ENCODE measurements at places on chromosomes 13 and 19.

DNA sequence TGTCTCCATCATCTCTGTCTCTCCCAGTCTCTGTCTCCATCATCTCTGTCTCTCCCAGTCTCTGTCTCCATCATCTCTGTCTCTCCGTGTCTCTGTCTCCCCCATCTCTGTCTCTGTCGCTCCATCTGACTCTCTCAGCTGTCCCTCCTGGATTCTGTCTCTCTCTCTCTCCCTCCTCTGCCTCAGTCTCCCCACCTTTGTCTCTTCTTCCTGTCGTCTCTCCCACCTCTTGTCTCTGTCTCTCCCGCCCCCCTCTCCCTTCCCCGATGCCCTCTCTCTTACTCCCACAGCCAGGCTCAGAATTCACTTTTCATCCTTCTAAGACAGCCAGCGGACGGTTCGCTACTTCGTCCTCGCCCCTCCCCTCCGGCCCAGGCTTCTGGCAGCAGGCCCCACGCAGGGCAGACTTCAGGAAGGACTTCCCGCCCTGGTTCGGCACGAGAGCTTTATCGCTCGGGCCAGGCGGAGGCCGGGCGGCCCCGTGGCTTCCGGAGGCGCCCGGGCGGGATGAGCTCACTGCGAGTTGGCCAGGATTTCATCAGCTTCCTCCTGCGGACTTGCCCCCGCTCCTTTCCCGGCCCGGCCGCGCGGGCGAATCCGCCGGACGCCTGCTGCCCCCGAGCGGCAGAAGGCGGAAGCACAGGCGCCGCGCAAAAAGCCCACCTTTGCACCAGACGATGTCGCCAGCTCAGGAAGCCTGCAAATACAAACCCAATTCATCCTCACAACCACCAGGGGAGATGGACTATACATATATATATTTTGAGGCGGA lies 12.4 kb upstream of the CCDC9 start:
- peak; percentile 95 for DNase-seq

DNA sequence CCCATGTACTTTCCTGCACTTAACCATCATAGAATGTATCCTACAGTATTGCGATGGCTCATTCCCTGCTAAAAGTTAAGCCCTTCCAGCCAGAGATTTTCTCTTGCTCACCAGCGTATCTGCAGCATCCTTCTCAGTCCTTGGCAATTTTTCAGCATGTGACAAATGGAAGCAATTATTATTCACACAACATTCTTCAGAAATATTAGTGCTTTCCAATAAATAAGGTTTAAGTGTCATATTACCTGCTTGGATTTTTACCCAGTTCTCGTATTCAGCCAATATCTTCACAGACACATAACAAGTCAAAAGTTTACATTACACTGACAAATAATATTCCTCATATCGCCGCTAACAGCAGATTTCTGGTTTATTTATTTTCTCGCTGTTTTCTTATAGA lies 82.3 kb downstream of the POU4F1 start:
- no peak for DNase-seq

DNA sequence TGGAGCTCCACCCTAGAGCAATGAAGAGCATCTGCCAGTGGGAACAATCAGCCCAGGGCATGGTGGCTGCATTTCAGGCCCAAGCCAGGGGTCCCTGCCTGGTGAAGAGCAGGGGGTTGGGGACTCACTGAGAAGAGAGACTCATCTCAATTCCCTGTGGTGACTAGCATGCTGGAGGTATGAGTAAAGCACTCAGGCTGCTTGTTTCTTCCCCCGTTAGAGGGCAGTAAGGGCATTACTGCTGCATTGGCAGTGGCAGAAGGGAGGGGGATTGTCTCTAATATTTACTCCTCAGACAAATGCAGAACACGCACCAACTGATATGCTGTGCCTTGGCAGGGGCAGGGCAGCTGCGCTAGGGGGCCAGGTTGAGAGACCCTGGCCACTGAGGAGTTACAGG lies 329.1 kb downstream of the SLITRK5 start:
- no peak for DNase-seq

DNA sequence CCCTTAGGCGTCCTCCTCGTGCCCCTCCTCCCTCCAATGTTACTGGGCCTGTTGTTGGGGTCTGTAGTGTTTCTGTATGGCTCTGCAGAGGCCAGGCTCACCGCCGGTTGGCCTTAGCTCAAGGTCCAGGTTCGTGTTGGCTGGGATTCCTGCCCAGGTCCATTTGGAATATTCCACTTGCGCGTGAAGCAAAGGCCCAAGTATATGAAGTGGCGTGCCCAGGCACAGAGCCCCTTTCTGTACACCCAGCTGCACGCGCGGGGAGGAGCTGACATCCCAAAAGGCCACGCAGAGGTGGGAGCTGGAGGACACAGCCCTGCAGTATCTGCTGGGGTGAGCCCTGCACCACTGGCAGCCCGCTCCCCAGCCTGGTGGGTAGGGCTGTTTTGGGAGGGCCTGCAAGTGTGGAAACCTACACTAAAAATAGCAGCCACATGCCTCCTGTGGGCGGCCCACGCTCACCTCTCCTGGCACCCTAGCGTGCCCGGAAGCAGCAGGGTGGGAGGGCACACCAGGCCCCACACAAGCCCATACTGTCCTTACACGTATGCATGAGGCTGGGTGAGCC lies 30.2 kb downstream of the CRTC1 start:
- no peak for DNase-seq

DNA sequence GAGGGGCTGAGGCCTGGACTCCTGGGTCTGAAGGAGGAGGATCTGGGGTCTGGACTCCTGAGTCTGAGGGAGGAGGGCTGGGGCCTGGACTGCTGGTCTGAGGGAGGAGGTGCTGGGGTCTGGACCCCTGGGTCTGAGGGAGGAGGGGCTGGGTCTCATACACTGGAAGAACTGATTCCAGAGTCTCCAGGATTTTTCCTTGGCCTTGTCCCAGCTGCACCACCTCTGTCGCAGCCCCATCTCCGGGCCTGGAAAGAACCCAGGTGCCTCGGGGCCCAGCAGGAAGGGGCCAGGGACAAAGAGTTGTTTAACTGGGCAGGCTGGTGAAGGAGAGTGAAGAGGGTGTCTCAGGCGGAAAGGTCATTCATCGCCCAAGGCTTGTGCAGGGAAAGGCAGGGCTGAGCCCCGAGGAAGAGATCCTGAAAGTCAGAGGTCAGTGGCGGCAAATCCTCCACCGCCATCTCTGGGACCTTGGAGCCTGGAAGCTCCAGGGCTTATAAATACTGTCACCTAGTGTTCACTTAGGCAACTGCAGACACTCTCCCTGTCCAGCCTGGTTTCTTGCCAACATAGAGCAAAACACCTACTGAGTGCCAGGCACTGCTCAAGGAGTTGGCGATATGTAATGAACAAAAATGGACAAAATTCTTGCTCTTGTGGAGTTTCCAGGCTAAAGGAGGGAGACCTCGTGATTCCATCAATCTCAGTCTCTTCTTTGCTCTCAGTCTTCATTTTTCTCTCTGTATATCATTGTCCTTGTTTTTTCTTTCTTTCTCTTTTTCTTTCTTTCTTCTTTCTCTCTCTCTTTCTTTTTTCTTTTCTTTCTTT lies 4.4 kb upstream of the KCNN4 start:
- peak; percentile 70 for DNase-seq

GRCh38 chr19:5718037-5718578 lies 1.8 kb downstream of the LONP1 start:
- DNase-seq, result no peak

DNA sequence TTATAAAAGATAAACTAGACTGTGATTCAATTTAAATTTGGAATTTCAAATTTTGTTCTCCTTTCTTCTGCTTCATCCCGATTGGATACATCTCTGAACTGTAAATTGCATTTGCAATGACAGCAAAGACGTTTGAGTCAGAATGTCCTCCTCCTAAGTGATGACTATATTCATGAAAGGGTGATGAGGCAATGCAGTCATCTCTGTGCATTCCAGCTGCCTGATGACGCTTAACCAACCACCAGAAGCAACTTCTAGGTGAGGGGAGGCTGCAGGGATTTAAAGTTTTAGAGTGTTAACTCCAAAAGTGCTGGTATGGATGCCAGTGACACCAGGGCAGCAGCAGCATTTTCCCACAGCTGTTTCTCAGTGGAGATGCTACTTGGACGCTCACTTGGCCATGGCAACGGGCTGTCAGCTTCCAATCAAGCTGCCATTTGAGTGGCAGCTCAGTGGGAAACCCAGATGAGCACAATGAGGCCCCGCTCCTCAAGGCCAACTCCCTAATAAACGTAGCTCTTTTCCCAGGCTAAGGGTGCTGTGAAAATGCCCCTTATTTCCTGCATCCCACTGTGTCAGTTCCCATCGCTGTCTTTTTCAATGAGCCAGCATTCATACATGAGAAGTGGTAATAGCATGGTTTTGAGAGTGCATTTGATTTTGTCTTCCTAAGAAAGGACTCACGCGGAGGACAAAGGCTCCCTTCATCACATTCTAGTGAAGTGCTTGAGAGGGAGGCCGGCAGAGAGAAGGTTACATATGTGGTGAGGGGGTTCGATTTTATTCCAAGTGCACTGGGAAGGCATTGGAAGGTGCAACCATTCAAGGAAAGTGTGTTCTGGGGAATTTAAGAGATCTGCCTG lies 45.2 kb upstream of the AMER2 start:
- no peak for DNase-seq

- no peak for DNase-seq
These were observed 12.4 kb upstream of the SIGLEC12 start for GRCh38 chr19:51513968-51514367.

DNA sequence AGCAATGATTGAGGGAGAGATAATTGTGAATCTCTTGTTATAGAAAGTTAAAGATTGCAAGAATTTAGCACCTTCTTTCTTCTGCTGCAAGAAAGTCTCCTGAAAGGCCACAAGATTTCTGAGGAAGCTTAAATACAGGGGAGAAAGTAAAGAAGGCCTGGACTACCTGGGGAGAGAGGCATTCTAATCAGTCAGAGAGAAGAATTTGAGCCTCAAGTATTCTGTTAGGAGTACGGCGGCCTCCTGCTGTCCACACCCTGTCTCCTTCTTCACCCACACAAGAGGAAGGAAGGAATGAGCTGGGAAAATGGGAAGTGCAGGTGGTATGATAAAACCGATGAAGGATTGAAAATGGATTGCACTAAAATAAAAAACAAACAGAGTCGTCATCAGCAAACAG lies 474.7 kb downstream of the DIAPH3 start:
- DNase-seq, result no peak

DNA sequence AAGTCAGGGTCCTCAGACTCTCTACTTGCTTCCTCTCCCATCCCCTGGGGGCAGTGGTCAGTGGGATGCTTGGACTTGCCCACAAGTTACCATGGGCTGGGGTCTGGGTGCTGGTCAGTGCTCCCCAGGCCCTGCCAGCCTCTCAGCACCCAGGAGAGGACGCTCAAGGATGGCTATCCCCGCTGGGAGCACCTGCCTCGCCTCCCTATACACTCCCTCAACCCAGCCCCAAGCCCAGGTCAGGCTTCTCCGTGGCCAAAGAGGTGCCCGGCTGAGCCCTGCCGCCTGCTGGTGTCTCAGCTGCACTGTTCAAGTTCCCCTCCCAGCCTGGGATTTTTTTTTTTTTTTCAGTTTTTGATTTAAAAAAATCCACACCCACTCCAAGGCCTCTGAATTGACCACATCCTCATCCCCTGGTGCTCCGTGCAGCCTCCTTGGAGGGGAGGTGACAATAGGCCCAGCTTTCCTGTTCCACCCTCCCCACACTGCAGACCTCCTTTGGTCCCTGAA lies 10.8 kb downstream of the F2RL3 start:
- DNase-seq, result peak; percentile 59

GRCh38 chr13:109100705-109101304 lies 471.4 kb downstream of the MYO16 start:
- no peak for DNase-seq

DNA sequence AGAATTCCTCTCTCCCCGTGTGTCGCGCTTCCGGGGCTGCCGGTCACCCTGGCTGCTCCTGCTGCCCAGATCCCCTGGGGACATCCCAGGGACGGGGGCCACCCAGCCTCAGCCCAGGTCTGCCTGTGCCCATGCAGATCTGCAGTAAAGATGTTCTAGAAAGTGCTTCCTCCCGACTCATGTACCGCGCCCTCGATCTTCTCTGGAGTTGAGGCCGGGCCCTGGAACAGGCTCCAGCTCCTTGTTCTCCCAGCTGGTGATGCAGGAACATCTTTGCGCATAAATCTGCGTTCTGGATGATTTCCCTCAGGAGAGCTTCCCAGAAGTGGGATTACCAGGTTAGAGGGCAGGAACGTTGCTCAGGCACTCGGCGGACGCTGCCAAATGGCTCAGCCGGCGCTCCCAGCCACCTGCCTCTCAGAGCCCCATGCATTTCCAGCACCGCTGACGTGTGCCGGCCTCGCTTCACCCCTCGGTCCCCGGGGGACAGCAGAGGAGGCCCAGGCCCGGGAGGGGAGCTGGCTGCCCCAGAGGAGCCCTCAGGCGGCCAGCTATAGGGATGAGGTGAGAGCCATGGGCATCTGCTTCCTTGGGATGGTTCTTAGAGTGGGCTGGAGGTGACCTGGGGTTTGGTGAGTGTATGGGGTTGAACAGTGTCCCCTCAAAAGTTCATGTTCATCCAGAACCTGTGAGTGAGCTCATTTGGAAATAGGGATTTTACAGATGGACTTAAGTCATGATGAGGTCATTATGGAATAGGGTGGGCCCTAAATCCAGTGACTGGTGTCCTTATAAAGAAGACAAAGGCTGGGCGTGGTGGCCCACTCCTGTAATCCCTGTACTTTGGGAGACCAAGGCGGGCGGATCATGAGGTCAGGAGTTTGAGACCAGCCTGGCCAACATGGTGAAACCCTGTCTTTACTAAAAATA lies 42.6 kb downstream of the CRTC1 start:
- DNase-seq, result no peak

- no peak for DNase-seq
These were observed 8.1 kb upstream of the LILRB4 start for GRCh38 chr19:54654447-54655321.

DNA sequence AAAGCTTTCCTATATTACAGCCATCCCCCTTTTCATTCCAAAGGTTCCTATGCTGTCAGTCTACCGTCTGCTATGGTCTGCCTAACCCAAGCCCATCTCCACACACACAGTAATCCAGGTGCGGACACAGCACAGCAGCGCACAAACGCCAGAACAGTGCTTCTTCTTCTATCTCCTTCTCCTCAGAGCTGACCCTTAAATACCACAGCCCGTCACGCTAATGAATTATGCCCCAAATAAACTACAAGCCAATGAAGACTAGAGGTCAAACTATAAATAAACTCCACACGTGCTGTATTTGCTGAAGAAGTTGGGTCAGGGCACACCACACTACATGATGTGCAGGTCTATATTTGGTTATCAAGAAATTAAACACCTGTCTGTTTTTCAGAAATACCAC lies 71.8 kb downstream of the TBC1D4 start:
- no peak for DNase-seq

DNA sequence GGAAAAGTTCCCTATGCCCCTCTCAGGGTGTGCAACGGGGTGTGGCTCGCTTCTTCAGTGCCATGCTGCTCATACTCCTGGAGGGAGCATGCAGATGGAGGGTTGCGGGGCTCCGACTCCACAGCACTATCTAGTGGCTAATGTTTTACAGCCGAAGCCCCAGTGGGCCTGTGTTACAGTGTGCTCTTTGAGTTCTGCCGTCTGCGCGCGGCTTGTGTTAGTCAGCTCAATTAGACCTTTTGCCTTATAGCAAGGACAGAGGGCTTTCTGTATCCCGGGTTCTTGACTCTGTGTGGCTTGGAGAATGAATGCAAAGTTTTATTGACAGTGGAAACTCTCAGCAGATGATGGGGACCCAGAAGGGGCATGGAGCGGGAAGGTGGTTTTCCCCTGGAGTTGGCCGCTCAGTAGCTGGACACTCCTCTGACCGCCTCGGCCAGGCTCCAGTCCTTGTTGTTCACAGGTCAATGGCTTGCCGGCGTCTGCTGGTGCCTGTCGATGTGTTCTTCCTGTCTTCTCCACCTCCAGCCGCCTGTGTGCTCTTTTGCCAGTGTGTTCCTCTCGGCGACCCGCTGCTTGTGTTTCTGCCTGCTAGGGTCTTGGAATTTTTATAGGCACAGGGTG lies 383.4 kb downstream of the LMO7 start:
- DNase-seq, result no peak

GRCh38 chr19:48510421-48511268 lies 990 bp downstream of the LMTK3 start:
- DNase-seq, result no peak

Data from HL-60 (cell line).